ENCODE measurements at places on chromosomes 6 and 20.

- no peak for DNase-seq
Measured at GRCh38 chr6:56851074-56851473, 103.8 kb upstream of the BEND6 start.

DNA sequence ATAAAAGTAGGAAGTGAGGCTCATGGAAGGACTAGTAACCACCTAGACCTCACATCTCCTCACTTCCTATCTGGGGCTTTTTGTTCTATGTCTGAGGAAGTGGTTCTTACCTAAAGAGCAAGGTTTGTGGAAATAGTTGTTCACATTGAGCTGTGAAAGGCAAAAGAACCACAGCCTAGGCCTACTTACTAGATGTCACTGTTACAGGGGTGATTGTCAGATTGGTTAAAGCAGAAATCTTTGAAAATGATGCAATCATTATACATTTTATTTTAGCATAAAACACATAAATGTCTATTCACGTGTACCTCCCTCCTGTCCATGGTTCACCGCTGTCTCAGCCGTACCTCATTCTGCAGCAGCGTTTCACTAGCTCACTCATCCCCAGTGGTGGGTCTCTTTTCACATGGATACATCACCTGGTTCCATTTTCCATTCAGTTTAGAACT is 268.8 kb downstream of the TMEM242 start:
- DNase-seq, result no peak

DNA sequence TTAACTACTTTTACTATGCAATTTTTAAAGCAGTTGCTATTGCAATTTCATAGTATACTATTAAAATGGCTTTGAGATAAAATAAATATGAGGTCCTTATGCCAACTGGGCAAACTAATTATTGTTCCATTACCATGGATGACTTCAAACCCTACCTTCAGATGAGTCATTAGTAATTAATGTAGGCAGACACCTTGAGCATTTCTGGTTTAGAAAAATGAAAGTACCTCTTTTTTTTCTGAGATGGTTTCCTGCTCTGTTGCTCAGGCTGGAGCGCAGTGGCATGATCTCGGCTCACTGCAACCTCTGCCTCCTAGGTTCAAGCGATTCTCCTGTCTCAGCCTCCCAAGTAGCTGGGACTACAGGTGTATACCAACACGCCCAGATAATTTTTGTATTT is 11.9 kb downstream of the ASF1A start:
- no peak for DNase-seq

- no peak for DNase-seq
Measured at GRCh38 chr6:97524811-97525210, 241.8 kb upstream of the MMS22L start.

- DNase-seq, result no peak
Measured at GRCh38 chr20:62063315-62063980, 2.2 kb downstream of the TAF4 start.

DNA sequence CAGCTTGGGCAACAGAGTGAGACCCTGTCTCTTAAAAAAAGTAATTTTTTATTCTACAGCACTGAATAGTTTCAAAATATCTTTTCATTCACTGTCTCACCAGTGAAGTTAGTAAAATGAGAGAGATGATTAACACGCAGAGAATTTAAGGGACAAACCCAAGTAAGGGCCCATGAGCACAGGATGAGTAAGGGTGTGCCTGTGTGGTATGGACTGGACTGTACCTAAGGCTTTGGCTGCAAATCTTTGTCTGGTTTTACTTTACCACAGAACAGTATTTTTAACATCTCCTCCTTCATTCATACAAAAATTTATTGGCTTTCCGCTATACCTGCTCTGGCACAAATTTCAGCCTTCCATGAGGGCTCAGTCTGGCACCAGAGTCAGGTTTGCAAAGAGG is 433.3 kb downstream of the UTRN start:
- no peak for DNase-seq

DNA sequence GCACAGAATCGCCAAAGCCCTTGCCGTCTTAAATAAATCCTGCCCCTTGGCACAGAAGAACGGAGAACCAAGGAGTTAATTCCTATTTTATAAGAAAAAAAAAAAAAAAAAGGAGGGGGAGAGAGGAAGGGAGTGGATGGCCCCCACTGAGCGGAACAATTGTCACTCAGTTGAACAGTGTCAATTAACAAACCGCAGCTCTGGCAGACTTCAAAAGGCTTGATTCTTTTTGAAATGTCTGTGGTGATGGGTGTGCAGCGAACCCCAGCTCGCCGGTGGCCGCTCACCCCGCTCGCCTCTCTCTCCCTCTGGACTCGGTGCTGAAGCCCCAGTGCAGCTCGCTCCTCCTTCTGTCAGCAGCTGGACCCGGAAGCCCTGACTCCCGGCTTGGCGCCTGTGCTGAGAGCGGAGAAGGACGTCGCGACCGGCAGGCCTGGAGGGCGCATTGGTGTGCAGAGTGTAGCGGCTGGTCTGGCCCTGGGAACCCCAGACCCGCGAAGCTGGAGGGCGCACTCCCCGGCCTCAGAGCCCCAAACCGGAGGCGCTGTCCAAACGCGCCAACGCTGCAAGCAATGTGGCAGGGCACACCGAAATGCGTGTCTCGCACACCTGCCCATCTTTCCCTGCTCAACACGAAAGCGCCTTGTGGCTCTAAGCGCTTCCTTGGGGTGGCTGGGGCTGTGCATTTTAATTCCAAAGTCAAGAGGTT is 3.4 kb downstream of the LINC00237 start:
- peak; percentile 44 for DNase-seq

GRCh38 chr6:43842231-43842794 is 72.3 kb downstream of the VEGFA start:
- no peak for DNase-seq

DNA sequence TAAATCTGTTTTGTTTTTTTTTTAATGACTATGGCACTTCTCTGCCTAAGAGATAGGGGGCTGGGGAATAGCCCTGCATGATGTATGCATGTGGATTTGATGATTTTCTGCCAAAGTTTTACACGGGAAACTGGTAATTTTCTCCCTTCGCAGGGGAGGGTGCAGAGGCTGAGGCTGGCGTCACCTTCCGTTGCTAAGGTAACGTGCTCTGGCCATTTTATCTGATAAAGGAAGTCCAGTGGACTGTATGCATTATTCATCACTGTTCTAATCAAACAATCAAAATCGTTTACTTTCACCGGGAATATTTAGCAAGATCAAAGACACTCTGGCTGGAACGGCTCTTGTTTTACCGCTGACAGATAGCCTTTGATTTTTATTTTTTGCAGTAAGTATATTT is 789 bp downstream of the PHACTR1 start:
- DNase-seq, result no peak

GRCh38 chr20:63095718-63096654 is 89.2 kb upstream of the BHLHE23 start:
- no peak for DNase-seq

GRCh38 chr6:107645740-107646139 is 155.8 kb downstream of the SOBP start:
- no peak for DNase-seq

DNA sequence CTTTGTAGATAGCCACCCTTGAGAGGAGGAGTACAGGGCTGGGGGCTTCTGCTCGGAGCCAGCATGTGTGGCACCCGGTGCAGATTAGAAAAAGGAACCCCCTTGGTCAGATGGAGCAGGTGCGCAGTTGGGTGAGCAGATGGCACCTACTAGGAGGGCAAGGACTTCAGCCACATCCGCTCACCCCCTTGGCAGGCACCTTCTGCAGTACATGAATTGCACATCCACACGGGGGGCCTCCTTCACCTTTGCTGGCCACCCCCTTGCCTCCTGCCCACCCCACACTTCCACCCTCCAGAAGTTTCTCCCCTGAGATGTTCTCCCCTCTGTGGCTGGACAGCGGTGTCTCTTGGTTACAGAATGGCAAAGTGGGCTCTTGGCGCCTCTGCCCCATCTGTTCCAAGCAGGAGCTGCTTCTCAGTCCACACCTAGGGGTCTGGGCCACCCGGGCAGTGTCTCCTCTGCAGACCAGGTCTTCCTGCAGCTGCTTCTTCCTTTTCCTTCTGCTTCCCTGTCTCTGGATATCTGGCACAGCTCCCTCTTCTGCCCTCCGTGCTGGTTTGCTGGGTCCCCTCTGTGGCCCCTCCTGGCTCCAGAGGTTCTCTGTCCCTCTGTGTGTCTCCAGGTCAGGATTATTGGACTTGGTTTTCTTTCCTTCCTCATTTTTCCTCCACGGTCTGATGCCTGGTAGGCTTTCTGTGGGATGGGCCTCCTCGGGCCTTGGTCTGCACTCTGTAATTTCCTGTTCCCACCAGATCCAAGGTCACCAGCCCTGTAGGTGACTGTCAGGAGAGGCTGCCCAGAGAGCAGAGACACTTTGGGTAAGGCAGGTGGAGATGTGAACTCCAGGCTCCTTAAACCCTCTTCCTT is 4.1 kb downstream of the MDFI start:
- no peak for DNase-seq
